ENCODE measurements at places on chromosomes 7 and 10. TPM values are rescaled to one million over a fixed set of nuclear protein-coding genes. Genes with fewer than 3 reads are reported as not detected.

DNA sequence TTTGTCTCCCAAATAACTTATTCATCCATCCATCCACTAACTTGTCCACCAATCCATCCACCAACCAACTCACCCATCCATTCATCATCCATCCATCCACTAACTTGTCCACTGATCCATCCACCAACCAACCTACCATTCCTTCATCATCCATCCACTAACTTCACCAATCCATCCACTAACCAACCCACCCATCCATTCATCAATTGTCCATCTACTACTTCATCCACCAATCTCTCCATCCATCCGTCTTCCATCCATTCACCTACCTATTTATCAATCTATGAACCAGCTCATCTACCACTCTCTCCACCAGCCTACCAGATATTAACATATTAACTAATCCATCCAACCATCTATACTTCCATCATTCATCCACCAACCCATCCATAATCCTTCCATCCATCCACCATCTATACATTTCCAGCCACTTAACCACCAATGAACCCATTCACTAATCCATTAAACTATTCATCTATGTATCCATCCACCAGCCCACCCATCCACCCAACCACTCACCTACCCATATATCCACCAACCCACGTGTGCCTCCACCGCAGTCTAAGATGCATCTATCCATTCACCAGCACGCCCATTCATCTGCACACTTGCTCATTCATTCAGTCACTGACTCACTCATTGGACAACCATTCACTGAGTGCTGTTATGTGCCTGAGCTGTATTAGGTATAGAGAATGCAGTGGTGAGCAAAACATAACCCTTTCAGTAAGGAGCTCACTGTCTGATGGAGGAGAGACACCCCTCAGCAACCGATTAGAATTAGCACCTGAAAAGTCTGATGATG is 19.8 kb upstream of the TBL2 start:
- no peak overlapping the region for H3K4me3 ChIP-seq
- no peaks in the 10 kb centered on the region for H3K4me1 ChIP-seq
- H3K27ac ChIP-seq: no peak overlapping the region
- DNase-seq: no peak
- H3K36me3 ChIP-seq: peaks cover 4% of the 10 kb centered on the region

Gene OR2A25
- total RNA-seq: not detected

- no peaks in the 10 kb centered on the region for H3K36me3 ChIP-seq
- no peaks in the 10 kb centered on the region for H3K4me1 ChIP-seq
- no peak overlapping the region for H3K27ac ChIP-seq
- no peak overlapping the region for H3K4me3 ChIP-seq
Observed at GRCh38 chr10:46094931-46095750, 49.1 kb upstream of the MSMB start.

Gene ADAMTS14
- total RNA-seq: 1.9 TPM

DNA sequence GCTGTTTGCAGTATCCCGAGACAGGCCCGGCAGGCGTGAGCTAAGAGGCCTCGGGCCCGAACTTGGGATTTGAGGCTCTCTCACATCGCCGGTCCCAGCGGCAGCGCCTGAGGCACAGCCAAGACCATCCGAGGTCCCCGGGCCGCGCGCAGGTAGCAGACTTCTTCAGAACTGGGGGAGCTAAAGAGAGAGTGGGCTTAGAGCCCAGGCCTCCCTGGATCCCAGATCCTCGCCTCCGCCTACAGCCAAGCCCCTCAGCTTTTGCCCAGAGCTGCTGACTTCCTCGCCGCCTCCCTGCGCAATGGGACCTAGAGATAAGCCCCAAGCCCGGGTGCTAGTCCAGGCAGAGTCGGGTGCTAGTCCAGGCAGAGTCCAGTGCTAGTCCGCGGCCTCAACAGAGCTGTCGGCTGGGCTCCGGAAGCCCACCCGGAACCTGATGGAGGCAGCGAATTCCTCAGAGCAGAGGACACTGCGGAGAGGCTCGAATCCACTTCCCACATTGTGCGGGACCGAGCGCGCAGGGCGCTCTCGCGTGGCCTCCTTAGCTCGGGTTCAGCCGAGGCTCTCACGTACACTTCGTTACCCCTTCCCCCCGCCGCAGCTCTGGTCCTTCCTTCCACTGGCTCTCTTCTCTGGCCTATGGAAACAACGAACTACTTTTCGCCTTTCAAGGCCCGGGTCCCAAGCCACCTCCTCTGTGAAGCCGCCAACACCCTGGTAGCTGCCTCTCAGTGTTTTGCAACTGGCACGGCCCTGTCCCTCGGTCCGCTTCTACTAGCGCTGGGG is 5.8 kb downstream of the LBX1 start:
- peaks cover 98% of the 10 kb centered on the region for H3K27me3 ChIP-seq
- no peaks in the 10 kb centered on the region for H3K4me1 ChIP-seq
- H3K27ac ChIP-seq: no peak overlapping the region
- H3K36me3 ChIP-seq: no peaks in the 10 kb centered on the region
- peak; percentile 59 for DNase-seq
- no peak overlapping the region for H3K4me3 ChIP-seq

Gene NANOS1
- total RNA-seq: 4.5 TPM

- H3K36me3 ChIP-seq: peaks cover 5% of the 10 kb centered on the region
- H3K4me1 ChIP-seq: peaks cover 2% of the 10 kb centered on the region
- H3K27me3 ChIP-seq: no peaks in the 10 kb centered on the region
- no peak overlapping the region for H3K4me3 ChIP-seq
- no peak for DNase-seq
Observed at GRCh38 chr7:15334536-15335263, 227.1 kb downstream of the AGMO start.

DNA sequence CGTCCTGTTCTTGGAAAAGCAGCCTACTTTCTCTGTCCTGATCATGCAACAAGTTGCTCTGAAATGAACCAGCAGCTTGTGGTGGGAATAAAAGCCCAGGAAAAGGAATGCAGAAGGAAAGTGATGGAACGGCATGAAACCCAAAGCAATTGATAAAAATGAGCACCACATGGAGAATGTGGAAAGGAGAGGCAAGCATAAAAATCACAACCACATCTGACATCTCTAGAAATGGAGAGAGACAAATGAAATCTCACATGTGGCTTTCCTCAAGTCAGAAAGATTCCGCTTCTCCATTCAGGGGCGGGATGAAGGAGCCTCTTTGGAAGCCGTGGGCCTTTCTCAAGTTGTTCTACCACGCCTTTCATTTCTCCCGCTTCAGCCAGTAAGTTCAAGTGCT is 631.7 kb upstream of the GALNT17 start:
- DNase-seq: no peak
- H3K27ac ChIP-seq: no peak overlapping the region
- H3K36me3 ChIP-seq: no peaks in the 10 kb centered on the region
- H3K27me3 ChIP-seq: no peaks in the 10 kb centered on the region

- H3K4me1 ChIP-seq: no peaks in the 10 kb centered on the region
- no peaks in the 10 kb centered on the region for H3K27me3 ChIP-seq
- no peak for DNase-seq
- H3K4me3 ChIP-seq: no peak overlapping the region
- no peak overlapping the region for H3K27ac ChIP-seq
Observed at GRCh38 chr10:103720328-103720963, 134.9 kb downstream of the SH3PXD2A start.

DNA sequence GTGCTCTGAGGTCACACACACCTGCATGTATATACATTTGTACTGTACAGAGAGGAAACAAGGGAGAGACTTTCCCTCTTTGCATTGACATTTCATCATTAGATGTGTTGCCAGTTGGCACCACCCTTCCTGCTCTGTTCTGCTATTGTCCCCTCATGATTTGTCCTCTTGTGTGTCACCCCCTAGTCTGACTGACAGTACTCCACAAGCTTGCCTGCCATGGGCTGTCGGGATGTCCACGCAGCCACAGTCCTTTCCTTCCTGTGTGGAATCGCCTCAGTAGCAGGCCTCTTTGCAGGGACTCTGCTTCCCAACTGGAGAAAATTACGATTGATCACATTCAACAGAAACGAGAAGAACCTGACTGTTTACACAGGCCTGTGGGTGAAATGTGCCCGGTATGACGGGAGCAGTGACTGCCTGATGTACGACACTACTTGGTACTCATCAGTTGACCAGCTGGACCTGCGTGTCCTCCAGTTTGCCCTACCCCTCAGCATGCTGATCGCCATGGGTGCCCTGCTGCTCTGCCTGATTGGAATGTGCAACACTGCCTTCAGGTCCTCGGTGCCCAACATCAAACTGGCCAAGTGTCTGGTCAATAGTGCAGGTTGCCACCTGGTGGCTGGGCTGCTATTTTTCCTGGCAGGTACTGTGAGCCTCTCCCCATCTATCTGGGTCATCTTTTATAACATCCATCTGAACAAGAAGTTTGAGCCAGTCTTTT is 9.4 kb downstream of the CLDN12 start:
- DNase-seq: peak; percentile 54
- peaks cover 7% of the 10 kb centered on the region for H3K36me3 ChIP-seq
- no peaks in the 10 kb centered on the region for H3K4me1 ChIP-seq

DNA sequence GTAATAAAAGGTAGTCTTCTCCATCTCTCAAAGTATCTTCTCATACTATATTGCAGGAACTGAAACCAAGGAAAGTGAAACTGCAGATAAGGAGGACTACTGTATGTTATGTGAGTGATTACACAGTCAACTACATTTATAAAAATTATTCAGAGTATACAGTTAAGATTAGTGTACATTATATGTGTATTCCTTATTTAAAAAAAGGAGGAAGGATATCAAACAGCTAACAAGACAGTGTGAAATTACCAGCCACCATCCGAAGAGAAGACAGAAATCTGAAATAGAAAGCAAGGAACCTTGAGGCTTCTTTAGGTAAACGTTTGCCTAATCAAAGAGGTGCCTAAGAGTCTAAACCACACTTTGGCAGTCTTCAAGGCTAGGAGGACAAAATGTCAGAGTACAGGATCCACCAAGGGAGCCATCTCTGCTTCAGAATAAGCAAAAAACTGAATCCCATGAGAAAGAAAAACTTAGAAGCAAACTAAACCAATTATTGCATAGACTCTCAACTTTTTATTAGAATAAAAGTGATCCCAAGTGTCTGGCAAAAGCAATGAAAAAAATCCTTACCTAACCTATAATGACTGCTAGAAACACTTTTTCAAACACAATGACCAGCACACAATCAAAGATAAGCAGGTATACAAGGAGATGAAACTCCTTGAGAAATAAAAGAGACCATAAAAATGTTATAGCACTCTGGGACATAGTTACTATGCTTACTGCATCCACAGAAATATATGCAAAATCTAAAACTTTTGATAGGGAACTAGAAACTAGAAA is 6.4 kb downstream of the USP6NL start:
- H3K27ac ChIP-seq: no peak overlapping the region
- DNase-seq: no peak
- peaks cover 9% of the 10 kb centered on the region for H3K36me3 ChIP-seq
- peaks cover 13% of the 10 kb centered on the region for H3K4me1 ChIP-seq

DNA sequence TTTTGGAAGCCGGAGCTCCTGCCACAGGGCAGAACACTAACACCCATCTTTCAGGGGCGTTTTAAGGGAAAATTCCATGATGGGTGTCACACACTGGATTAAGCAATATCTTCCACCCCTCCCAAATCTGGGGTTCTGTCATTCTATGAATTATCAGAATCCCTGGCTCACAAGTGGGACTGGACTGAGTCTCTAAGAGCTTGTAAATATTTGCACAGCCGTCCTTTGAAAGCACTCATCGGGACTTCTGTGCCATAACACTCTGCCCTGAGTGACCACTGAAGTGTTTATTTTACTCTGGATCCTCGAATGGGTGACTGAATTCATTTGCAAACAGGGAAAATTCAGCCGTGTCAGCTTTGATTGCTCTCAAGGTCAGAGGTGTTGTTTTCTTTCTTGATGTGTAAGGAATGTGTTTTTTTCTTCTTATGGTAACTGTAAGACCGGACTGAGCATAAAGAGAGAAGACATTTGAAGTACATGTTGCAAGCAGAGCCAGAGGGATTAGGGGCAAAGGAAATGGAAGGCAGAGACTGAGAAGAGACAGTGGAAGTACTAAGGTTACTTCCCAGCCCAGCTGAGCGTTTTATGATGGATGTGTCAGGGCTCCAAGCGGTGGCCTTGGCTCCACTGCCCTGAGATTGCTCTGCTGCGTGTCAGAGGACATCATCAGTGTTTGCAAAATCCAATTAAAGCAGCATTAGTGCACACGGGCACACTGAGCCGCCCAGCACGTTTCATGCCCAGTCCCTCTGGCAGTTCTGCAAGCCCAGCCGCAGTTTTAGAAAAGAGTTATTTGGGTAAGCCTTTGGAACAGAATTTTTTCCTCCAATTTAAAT is 17.7 kb upstream of the GTPBP4 start:
- H3K4me3 ChIP-seq: no peak overlapping the region
- no peak overlapping the region for H3K27ac ChIP-seq
- no peak for DNase-seq
- H3K4me1 ChIP-seq: no peaks in the 10 kb centered on the region
- no peaks in the 10 kb centered on the region for H3K27me3 ChIP-seq

GRCh38 chr10:71852355-71852937 is 1.4 kb upstream of the PSAP start:
- no peak overlapping the region for H3K4me3 ChIP-seq
- peaks cover 7% of the 10 kb centered on the region for H3K4me1 ChIP-seq
- H3K27me3 ChIP-seq: no peaks in the 10 kb centered on the region
- DNase-seq: no peak
- H3K36me3 ChIP-seq: no peaks in the 10 kb centered on the region

Gene GUSB
- 62.0 TPM for total RNA-seq

GRCh38 chr7:117929237-117929636 is 56.0 kb upstream of the CTTNBP2 start:
- peaks cover 9% of the 10 kb centered on the region for H3K36me3 ChIP-seq
- no peaks in the 10 kb centered on the region for H3K27me3 ChIP-seq
- no peak overlapping the region for H3K27ac ChIP-seq
- H3K4me1 ChIP-seq: no peaks in the 10 kb centered on the region
- H3K4me3 ChIP-seq: no peak overlapping the region
- DNase-seq: no peak

Gene PRKCQ
- total RNA-seq: 11.8 TPM
